ENCODE measurements at places on chromosomes 16 and 17.

GRCh38 chr17:19554393-19554792 is 20.7 kb downstream of the SLC47A1 start:
- DNase-seq: no peak

DNA sequence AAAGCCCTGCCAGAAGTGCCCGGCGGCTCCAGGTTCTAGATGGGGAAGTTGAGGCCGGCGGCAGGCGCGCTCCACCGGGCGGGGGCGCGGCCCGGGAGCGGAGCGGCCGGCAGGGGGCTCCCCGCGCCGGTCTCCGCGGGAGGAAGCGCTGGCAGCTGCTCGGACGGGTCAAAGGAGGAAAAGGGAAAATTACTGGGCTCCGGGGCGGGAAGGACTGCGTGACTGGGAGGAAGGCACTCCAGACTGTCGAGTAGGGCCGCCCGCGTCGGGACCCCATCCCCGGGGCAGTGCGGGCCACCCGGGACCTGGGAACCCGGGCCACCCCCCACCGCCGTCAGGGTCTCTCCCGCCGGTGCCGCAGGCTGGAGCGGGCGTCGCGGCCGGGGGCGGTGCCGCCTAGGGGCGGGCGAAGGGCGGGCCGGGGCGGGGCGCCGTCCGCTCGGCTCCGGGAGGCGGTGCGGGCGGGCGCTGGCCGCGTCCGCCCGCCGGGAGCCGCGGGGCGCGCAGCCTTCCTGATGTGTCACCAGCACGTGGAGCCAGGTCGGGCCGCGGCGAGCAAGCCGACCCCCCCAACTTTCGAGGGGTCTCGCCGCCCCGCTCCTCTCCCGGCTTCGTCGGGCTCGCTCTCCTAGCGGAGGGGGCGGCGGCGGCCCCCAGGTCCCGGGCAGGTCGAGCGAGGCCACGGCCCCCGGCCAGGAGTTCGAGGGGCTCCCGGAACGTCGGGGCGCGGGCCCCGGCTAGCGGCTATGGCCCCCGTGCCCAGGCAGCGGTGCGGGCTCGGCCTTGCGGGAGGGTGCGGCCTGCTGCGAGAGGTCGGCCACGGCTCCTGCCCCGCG is 167.5 kb downstream of the RAB11FIP4 start:
- peak; percentile 92 for DNase-seq

DNA sequence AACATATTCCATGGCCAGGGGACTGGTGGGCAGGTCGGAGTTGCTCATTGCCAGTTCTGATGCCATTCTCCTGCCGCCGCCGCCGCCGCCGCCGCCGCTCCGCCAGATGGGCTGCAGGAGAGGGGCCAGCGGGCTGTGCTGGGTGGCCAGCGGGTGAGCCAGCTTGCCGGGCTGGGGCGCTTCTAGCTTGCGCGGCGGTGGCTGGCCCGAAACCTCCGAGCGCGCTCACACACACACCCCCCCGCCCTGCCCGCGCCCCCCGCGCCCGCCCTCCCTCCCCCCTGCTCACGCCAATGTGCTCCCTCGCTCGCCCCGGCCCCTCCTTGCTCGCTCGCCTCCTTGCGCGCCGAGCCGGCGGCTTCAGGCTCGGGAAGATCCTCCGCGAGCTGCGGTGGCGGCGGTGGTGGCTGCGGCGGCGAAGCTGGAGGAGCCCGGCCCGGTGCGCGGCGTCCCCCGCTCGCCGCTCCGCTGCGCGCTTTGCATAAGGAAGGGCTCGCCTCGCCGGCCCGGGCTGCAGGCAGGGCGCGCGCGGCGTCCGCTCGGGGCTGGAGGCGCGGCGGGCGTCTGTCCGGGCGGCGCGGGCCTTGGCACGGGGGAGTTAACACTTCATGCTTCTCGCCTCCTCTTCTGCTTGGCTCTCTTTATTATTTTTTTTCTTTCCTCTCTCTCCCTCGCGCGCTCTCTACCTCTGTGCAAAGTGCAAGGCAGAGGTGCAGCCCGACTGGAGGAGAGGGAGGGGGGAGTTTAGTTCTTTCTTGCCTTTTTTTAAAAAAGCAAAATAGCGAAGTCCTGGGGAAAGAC is 500 bp downstream of the MAF start:
- DNase-seq: peak; percentile 61

- DNase-seq: peak; percentile 54
Measured at GRCh38 chr16:81366316-81366932, 51.7 kb downstream of the GAN start.

- no peak for DNase-seq
Measured at GRCh38 chr16:72972878-72973571, 74.9 kb downstream of the ZFHX3 start.
